ENCODE measurements at places on chromosomes 6 and 20.

- no peak for DNase-seq
Observed at GRCh38 chr6:45577836-45578504, 200.2 kb upstream of the SUPT3H start.

GRCh38 chr6:46340246-46340645 lies 151.0 kb downstream of the RCAN2 start:
- DNase-seq, result no peak

GRCh38 chr6:43115365-43115764 lies 39.3 kb downstream of the PTK7 start:
- no peak for DNase-seq

DNA sequence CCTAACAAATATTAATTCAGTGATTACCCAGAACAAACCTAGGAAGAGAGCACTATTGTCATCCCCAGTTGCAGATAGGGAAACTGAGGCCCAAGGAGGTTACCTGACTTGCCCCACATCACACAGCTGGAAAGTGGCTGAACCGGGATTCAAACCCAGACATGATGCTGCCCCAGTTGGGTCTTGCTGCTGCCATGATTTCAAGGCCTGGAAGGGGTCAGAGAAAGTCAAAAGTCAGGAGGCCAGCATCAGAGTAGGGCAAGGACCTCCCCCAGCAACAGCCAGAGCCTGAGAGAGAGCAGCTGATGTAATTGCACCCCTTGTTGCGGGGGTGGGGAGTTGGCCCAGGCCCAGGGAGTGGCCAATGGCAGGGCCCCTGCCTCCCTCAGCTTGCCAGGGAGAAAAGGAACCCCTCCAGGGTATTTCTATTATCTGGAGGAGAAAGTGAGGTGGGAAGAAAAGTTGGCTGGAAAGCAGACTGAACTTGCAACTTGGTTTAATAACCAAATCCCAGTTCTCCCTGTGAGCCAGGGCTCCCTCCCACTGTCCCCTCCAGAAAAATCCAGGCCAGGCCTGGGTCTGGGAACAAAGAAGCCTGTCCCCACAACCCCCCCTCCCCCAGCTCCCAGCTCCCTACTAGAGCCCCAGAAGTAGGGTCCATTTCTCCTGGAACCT lies 83.6 kb downstream of the MRPL14 start:
- DNase-seq, result no peak

Measured in NCI-H82 (cell line).